ENCODE measurements at places on chromosomes 5 and 9. TPM values are rescaled to one million over a fixed set of nuclear protein-coding genes. Genes with fewer than 3 reads are reported as not detected.

DNA sequence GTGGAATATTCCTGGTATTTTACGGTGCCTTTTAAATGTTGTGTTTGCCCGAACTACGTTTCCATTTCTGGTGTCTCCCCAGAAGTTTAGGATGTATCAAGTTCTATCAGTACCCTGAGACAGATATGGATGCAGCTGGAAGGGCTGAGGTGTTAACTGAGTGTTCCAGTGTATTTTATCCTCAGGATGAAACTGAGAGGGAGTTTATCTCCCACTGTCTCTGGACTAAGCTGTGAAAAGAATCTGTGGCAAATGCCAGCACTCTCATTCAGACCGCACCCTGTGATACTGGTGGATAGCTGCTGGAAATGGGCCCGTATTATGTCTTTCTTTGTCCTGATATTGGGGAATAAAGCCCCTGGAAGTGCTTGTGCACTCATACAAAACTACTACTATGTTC, 887.2 kb upstream of the TYRP1 start:
- no peak for DNase-seq

GRCh38 chr9:89433826-89434225, 64.1 kb downstream of the SEMA4D start:
- DNase-seq, result no peak

- no peak for DNase-seq
Observed at GRCh38 chr5:76199336-76200318, 116.4 kb downstream of the SV2C start.

GRCh38 chr9:96175001-96175400, 127.0 kb downstream of the HSD17B3 start:
- no peak for DNase-seq

GRCh38 chr5:28012538-28012937, 974.2 kb upstream of the CDH9 start:
- no peak for DNase-seq

DNA sequence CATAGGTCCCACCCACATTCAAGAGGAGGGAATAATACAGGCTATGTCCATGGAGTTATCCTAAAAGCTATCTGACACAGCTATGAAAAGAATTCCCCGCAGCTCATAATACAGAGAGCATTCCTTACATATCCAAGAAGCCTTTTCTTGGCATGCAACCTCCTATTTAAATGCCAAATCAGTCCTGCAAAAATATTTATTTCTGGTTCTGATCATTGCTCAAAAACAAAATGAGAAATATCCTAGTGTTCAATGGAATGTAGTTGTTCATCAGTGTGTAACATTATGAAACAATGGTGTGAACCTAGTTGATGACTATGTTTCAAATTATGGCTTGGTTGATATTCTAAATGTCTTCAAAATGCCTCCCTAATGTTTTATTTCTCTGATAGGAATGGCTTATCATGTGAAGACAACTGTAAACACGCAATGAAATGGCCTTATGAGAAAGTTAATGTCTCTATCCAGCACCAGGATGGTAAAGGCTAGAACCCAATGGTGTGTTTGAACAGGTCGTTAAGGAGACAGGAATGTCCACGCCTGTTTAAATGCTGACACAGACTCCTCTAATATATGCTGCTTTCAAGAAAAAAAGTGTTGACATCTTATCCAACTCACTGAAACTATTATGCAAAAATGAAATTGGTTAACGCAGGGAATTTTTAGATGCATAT, 126.7 kb upstream of the CDH6 start:
- no peak for DNase-seq

DNA sequence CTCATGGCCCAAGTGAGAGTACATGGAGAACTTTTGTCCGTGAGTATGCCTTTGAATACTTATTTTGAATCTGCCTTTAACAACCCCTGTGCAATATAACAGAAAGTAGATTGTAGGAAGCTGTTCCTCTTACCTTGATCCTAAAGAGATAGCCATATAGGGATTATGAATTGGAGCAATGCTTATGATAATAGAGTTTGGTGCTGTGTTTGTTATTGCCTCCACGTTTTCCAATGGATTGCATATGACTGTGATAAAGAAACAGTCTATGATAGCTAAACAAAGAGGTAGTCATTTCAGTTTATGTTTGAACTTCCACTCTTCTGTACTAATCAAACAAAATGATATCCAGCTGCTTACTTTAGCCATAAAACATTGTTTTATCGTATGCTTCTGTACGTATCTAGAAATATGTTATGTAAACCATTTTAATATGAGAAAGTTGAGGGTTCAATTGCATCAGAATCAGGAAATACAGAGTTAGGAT, 199.6 kb upstream of the RGMB start:
- DNase-seq, result no peak

DNA sequence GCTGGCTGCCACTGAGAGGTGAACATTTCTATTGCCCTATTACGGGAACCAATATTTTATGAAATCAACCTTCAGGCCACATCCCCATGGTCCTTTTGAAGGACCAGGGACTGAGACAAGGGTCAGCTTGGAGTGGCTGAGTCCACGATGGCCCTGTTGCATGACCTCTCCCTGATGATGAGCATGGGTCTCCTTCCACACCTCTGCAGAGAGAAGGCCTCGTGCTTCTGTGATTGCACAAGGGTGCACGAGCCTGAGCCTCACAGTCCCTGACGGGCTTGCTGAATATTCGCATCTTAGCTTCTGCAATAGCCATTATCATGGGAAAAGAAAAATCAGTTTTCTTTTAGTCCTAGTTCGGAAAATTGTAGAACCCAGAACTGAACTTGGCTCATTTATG, 255.0 kb upstream of the IRX2 start:
- DNase-seq, result no peak

SLC6A19 gene
- not detected for polyA plus RNA-seq

RMRP gene
- 218 TPM for polyA plus RNA-seq

CARTPT gene
- polyA plus RNA-seq, result 0.29 TPM

DOK3 gene
- 1.4 TPM for polyA plus RNA-seq

All from right cardiac atrium (tissue), 5 donors.